ENCODE measurements at places on chromosomes 1 and 21. TPM values are rescaled to one million over a fixed set of nuclear protein-coding genes. Genes with fewer than 3 reads are reported as not detected.

DNA sequence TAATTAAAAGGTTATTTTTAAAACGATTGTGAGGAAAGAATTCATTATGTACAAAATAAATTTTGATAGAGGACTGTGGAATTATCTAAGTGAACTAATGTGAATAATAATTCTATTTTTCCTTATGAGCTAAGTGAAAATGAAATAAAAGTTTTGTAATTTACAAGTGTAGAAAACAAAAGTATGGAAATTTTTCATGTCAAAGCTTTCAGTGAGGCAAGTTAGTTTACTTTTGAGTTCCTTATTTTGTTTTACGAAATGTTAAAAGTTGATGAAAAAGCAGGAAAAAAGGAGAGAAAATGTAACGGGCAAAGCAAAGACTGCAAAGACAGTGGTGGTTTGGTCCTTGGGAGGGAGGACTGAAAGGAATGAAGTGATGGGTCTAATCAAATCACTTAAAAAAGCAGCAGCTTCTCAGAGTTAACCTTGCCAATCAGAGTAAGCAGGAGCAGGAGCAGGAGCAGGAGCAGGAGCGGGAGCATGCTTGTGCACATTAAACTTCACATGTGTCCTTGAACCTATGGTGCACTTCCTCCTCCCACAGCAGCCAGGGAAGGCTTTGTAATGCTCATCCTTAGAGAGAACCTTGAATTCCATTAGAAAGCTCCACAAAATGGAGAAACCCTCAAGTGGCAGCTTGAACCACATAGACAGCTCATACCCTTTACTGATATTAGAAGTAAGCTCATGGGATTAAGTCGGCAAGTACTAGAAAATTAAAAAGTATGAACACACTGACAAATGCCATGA, 133.4 kb downstream of the LHX4 start:
- DNase-seq: no peak

Gene PRKCZ
- total RNA-seq: 4.8 TPM

Gene ARID4B
- 37.4 TPM for total RNA-seq

Gene FCRL6
- total RNA-seq: not detected

DNA sequence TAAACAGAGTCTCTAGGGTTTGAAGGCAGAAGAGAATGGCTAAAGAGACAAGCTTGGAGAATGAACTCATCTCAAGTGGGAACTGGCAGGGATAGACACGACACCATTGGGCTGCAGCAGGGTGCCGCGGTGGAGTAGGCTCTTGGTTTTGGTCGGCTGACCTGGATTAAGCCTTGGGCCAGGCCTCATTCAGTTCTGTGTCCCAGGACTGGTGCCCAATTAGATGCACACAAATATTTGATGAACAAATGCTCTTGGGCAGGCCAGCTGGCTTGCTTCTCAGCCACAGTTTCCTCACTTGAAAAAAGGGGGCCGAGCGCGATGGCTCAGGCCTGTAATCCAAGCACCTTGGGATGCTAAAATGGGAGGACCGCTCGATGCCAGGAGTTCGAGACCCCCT, 53.4 kb upstream of the CITED4 start:
- peak; percentile 39 for DNase-seq

Gene FCRL5
- not detected for total RNA-seq
